HS-5 (cell line): ENCODE measurements at places on chromosomes 11 and 22.
A peak's percentile ranks its signal among the peaks of the same experiment; 100 is the strongest.

DNA sequence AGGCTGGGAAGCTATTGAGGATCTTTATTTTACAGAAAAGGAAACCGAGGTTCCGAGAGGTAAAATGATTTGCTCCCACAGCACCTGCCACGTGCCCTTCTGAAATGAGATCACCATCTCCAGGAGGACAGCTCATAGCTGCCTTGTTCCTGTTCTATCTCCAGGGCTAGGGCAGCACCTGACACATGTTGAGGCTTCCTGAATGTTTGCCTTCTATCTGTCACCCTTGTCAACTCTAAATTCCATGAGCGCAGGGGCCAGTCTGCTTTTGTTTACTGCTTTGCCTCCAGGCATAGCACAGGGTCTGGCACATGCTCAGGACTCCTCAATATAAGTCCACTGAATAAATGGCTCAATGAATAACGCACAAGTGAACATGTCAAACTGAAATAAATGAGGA lies 24.1 kb downstream of the ASCC2 start:
- DNase-seq = no peak

DNA sequence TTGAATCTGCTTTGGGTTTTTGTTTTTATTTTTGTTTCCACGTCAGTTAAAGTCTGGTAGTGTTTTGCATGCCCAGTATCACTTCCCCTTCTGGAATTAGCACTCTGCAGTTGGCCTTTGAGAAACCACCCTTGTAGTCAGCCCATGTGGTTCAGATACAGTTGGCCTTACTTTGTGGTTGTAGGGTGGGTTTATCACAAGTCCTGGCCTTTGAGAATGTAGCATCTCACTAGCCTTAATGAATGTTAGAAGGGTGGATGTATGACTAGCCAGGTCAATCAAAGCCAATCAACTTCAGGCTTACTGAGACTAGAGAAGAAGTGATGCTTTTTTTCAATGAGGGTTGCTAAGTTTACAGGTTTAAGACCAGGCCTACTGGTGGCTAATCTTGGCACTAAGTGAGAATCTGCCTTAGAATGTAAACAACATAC lies 19.8 kb downstream of the ARL14EP start:
- no peak for DNase-seq

GRCh38 chr11:106473089-106473722 lies 395.7 kb downstream of the AASDHPPT start:
- DNase-seq = peak; percentile 77

DNA sequence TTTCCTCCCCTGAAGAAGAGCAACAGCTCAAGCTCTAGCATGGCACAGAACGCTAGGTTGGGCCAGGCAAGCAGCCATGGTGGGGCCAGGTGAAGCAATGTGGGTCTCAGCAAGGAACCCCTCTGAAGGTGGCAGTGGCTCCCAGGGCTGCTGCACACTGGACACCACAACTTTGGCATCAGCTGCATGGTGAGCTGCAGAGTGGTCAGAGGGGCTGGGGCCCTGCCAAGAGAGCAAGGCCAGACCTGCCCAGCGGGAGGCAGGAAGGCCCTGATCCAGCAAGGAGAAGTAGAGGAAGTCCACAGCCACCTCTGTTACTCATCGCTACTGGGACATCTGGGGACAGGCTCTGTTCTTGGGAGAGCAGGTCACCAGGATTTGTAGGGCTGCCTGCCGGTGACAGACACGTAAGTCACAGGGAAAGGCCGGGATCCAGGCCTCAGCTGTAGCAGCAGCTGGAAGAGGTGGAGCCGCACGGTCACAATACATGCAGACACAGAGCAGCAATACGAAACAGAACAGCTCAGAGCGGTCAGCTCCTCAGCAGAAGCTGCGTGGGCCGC lies 12.4 kb downstream of the CYB561A3 start:
- no peak for DNase-seq

GRCh38 chr11:65366340-65366773 lies 11.8 kb downstream of the TIGD3 start:
- DNase-seq = peak; percentile 43

DNA sequence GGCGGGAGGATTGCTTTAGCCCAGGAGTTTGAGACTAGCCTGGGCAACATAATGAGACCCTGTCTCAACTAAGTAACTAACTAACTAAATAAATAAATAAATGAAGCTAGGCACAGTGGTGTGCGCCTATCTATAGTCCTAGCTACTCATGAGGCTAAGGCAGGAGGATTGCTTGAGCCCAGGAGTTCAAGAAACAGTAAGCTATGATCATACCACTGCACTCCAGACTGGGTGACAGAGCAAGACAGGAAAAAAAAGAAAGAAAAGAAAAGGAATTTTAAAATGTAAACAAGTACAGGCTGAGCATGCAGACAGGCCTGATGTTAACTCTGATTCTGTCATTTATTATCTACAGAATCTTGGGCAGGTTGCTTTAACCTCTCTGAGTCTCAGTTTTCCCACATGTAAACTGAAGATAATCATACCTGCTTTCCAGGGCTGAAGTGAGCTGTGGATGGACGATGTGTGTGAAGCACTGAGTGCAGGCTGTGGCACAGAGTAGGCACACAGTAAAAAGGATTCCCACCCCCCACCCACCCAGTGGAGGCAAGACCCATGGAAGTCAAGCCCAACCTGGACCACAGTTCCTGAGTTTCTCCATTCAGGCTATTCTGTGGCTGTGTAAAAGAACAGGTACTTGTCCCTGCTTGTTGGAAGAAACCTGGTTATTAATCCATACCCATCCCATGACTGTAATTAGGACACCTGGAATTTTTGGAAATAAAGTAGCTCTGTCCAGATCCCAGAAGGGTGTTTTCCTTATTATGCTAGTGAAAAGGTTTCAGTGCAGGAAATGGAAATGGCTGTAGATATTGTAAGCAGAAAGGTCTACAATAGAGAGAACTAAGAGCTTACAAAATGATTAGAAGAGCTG lies 18.7 kb upstream of the SCUBE2 start:
- no peak for DNase-seq

GRCh38 chr22:43110927-43111623 lies 525 bp downstream of the BIK start:
- no peak for DNase-seq

- DNase-seq = no peak
These were observed 24.2 kb downstream of the CYTH4 start for GRCh38 chr22:37306494-37306829.

DNA sequence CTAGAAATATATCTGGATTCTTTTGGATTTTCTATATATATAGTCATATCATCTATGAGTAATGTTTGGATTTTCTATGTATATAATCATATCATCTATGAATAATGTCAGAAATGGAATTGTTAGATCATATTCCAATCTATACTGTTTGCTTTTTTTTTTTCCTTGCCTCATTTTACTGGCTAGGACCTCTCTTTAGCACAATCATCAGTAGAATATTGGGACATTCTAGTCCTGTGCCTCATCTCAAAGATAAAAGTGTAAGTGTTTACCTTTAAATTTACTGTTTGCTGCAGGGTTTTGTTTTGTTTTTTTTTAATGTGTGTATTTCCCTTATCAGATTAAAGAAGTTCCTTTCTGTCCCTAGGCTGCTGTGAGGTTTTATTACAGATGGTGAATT lies 97.0 kb downstream of the C11orf65 start:
- no peak for DNase-seq

GRCh38 chr11:14262271-14262846 lies 96.6 kb downstream of the RRAS2 start:
- no peak for DNase-seq

GRCh38 chr22:32991353-32992101 lies 66.7 kb downstream of the SYN3 start:
- no peak for DNase-seq

DNA sequence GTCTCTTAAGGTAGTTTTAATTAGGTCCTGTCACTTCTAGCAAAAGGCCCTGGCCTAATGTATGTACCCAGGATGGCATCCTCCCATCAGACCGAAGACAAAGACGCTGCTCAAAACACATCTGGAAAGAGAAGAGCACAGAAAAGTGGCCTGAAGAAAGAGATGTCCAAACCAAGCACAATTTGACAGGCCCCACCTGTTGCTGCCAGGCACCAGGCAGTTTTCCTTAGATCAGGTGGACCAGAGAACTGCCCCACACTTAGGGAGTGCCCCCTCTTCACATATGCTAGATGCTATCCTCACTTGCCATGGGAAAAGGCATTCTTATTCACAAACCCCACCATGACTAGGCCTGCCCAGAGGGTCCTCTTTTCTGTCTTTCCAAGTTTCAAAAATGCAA lies 3.3 kb upstream of the HMGXB4 start:
- no peak for DNase-seq

DNA sequence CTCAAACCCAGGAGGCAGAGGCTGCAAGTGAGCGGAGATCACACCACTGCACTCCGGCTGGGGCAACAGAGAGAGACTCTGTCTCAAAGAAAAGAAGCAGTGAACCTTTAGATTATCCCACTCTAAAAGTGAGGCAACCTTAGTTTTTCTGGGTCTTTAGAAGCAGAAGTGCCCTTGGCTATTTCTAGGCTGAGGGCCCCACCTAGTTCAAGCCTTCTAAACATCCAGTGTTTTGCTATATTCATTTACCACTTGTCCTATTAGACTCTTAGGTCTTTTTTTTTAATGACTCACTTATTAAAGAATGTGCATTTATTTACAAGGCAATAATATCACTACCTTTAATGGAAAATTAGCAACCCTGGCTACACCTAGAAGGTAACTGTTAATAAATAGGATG lies 16.7 kb upstream of the EHF start:
- no peak for DNase-seq

- DNase-seq = no peak
These were observed 6.8 kb downstream of the APIP start for GRCh38 chr11:34909415-34909814.

DNA sequence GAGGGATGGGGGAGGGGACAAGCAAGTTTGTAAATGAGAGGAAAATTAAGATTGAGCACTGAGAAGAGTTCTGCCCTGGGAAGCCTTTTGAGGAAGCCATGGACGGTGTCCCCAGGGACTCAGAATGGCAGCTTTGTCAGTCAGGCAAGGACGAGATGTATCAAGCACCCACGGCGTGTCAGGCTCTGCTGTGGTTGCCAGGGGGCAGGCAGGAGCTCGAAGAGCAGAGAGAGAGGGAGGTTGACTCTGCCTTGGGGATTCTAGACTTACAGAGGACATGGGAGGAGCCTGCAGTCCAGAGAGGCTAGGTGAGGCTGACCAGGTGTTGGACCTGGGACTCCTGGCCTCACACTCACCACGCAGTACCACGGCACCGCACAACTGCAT lies 29.1 kb upstream of the SYT7 start:
- DNase-seq = no peak

GRCh38 chr11:96079691-96080090 lies 155.8 kb upstream of the MTMR2 start:
- DNase-seq = no peak

- DNase-seq = no peak
These were observed 37.5 kb downstream of the ZC3H12C start for GRCh38 chr11:110130642-110131238.

DNA sequence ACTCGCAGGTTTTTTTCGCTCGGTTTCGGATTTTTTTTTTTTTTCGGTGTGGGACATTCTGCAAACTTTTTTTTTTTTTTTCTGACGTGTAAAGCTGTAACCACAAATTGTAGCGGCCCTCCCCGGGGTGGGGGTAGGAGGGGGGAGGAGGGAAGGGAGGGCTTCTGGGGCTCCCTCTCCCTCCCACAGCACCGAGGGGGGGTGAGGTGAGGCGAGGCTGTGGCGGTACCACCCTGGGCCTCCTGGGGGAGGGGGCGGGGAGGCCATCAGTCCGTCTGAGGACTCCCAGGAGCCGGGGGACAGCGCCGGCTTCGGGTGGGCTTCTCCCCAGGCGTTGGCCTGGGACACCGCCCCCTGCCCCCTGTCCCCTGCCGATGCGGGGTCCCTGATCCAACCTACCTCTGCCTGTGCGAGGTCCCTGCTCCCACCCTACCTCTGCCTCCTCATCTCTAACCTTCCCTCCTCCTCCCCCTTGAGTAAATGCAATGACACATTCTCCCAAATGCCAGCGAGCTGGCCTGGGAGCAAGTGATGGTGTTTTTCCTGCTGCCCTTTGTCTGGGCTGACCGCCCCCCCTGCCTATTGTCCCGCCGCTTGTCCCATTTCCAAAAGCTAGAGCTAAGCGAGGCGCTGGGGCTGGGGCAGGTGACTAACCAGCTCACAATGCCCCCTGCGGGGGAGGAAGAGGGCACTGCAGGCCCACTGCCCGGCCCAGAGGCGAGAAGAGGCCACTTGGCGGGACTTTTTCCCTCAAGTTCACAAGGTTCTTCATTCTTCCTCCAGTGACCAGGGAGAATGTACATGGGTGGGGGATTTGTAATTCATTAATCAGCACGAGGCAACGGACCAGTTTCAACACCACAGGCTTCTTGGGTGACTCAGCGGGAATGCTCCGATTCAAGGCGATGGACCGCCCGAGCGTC lies 511 bp upstream of the CLCF1 start:
- peak; percentile 97 for DNase-seq

- DNase-seq = no peak
These were observed 44.5 kb downstream of the RTL6 start for GRCh38 chr22:44453441-44454112.

DNA sequence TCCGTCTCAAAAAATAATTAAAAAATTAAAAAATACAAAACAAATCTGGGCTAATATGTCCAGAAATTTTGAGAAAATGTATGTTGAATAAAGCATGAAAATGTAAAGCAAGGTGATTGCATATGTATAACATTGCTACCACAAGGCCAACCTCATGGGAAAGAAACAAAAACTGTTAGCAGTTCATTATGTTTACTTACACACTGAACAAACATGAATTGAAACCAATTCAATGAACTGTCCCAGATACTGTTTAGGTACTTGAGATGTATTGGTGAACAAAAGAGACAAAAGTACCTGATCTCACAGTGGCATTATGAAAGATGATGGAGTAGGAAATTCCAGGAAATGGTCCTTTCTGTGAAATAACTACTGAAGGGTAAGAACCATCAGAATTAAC lies 43.8 kb upstream of the IGLL5 start:
- DNase-seq = no peak

DNA sequence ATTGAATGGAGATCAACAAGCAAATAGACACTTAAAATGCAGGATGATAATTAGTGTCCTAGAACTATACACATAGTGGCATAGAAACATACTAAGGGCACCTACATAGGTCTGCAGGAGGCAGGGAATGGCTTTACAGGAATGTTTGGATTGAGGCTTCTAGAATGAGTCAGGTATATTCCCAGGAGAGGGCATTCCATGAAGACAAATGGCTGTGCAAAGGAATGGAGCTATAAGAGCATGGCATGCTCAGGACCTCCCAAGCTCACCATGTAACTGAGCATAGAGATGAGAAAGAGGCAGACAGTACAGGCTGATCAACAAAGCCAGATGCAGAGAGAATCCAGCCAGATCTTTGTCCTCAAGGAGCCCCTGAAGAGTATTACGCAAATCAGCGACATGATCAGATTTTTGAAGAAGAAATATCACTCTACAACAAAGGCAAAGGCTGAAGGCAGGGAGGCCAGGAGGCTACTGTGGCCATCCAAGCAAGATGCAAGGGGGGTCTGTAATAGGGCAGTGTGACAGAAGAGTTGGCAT lies 211.1 kb upstream of the MTNR1B start:
- DNase-seq = no peak

- DNase-seq = no peak
These were observed 4.0 kb downstream of the POGLUT3 start for GRCh38 chr11:108494182-108494581.

DNA sequence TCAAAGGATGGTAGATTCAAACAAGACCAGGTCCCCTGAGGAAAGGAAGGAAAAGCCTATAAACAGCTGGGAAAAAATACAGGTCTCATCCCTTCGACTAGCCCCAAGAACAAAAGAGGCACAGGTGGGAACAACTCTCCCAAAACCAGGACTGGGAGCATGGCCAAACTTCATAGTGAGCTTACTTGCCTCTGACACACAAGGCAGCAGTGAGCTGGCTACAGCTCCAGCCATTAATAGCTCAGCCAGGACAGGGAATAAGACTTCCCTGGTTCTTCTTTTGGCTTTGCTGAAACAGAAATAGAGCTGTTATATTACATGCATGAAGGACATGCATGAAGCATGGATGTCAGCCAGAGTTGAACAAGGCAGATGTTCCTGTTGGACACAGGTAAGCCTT lies at the start of gene OR10A2:
Gene OR10A2, plus strand, starts transcription at position 97 of the 400 bp plus-strand sequence. CDS start 6,698 bp downstream, outside the sequence.
- no peak for DNase-seq
